CD8-positive, alpha-beta memory T cell (primary cell): ENCODE measurements at places on chromosomes 12 and 14.

- DNase-seq = peak; percentile 15
Observed at GRCh38 chr14:100271247-100271939, 32.4 kb downstream of the YY1 start.

DNA sequence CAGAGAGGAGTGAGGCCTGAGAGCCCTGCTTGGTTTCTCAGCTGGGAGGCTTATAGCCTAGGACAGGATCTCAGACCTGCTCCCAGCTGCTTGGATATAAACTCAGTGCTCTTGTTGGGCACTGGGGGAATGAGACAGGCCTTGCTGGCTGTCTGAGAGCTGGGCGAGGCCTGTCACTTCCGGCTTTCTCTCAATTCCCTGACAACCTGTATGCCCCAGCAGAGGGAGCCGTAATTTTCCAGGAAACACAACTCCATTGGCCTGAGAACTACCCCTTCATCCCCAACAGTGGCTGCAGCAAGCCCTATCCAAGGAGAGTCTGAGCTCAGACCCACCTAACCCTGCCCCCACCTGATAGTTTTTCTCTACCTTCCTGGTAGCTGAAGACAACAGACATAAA, 258.3 kb upstream of the STXBP6 start:
- DNase-seq = no peak

GRCh38 chr12:38431921-38432320, 115.3 kb downstream of the ALG10B start:
- DNase-seq = no peak

GRCh38 chr12:45124485-45125155, 73.7 kb upstream of the DBX2 start:
- DNase-seq = no peak

DNA sequence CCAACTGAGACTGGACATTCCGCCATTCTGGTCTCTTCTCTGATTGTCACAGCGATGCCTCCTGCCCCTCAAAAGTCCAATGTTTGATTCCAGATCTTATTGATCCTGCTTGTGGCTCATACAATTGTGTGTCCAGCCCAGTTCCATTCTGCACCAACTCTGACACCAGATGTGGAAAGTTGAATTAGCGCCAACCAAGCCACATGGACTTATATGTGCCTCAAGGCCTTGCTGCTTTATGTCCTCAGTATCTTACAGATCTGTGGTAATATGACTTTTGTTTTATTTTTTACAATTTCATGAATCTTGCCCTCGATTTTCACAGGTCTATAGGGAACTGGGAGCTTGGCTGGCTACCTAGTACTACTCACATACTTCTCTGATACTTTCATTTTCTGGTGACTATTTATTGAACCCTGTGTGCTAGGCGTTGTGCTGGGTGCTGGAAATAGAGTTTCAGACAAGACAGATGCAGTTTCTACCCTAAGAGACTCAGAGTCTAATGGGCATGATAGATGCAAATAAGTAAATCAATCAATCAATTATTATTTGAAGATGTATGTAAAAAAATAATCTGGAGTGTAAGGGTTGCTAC, 472.0 kb downstream of the TMTC2 start:
- no peak for DNase-seq

DNA sequence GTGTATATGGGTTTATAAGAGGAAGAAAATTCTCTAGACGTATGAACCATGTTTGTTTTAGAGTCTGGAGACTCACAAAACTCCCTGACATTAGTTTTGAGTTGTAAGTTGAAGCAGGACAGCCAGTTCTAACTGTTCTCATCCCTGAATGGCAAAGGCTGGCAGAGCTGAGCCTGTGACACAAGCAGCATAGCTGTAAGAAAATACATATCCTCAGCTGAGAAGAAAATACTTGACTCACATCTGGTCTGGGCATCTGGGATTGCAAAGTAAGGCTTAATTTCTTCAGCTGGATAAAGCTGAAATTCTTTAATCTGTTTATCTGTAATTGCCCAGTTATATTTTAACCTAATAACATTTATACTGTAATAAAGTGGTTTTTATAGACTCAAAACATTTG, 156.3 kb downstream of the PELI2 start:
- no peak for DNase-seq

- no peak for DNase-seq
Observed at GRCh38 chr14:68881396-68881795, 88.5 kb upstream of the ZFP36L1 start.

DNA sequence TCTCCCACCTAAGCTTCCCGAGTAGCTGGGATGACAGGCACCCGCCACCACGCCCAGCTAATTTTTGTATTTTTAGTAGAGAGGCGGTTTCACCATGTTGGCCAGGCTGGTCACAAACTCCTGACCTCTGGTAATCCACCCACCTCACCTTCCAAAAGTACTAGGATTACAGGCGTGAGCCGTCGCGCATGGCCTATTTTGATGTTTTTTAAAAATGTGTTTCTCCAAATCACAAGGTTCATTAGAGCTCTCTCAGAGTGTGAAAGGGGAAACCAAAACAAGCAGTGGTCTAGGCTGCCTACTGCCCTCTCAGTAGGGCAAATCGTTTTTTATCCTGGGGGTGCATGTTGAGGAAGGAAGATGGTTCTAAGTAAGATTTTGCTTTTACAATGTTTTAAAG, 211.5 kb downstream of the PIK3C2G start:
- no peak for DNase-seq

- DNase-seq = no peak
Observed at GRCh38 chr12:29309320-29309902, 71.6 kb downstream of the ERGIC2 start.

- no peak for DNase-seq
Observed at GRCh38 chr14:99476864-99477263, 3.8 kb downstream of the SETD3 start.

DNA sequence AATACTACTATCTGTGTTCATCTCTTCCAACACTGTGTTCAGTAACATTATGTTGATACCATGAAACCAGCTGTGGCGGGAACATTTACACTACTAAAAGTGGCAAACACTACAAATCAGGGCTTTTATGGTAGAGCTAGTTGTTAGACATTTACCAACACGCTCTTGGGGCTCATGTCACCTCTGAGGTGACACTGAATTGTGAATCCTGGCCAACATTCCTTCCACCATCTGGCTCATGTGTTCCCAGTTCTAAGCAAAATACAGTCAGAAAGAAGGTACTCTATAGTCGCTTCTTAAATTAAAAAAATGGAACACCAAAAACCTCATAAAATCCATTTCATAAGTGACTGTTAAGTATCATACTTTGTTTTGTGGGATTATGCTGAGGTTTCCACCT, 436.6 kb downstream of the FUT8 start:
- no peak for DNase-seq

- DNase-seq = no peak
Observed at GRCh38 chr14:23933108-23933741, 20.3 kb upstream of the DHRS4 start.

- no peak for DNase-seq
Observed at GRCh38 chr14:75077794-75078193, 8.4 kb downstream of the ZC2HC1C start.

DNA sequence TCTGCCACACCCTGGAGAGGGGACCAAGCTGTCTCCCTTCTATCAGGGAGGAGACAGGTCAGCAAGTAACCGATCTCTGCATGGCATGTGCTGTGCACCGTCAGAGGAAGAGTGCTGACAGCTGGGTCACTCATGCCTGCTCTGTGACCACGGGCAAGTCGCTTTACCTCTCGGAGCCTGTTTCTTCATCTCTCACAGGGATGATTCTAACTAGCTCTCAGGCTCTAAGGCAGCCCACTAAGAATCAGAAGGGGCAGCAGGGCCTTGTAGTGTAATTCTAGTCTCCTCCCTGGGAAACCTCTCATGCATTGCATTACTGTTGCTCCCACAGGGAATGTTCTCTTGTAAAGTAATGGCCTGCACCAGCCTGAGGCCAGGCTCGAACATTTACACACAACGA, 11.9 kb downstream of the CD9 start:
- DNase-seq = no peak

GRCh38 chr14:103463851-103464250, 58.8 kb downstream of the CKB start:
- DNase-seq = no peak

DNA sequence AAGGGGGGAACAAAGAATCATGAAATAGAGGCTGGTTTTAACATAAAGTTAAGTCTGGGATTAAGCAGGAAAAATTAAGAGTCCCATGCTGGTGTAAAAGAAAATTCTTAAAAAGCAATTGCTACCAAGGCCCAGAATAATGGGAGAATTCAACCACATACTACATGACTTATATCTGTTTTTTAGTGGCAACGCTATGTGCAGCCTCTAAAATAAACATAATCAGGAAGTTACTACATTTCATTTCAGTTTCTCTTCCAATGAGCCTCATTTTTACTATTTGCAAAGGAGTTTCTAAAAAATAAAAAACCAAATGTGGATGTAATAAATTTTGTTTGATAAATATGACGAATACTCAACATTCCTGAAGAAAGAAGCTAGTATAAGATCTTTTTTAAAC, 58.1 kb downstream of the CPNE8 start:
- no peak for DNase-seq

- DNase-seq = no peak
Observed at GRCh38 chr12:58225203-58225877, 284.0 kb downstream of the ATP23 start.

DNA sequence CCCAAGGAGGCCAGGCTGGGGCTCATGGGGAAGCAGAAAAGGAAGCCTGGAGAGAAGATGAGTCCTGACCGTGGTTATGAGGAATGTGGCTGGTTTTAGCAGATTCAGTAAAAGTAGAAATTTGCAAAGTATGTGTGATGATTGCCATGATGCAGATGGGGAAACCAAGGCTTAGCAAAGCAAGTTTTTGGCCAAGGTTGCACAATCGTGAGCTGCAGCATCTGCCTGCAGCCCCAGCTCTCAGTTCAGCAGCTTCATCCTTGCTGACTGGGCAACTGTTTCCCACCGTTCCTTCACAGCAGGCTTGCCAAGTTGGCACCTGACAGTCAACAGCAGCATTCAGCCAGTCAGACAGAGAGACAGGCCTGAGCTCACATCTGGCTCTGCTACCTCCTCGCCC, 656.7 kb downstream of the MED13L start:
- DNase-seq = no peak

- no peak for DNase-seq
Observed at GRCh38 chr14:92430686-92431085, 82.9 kb upstream of the RIN3 start.

GRCh38 chr12:6851153-6851920, at the start of gene CDCA3:
CDCA3 (minus strand) TSS chr12:6851286; CDS start chr12:6850952, 334 bp downstream.
- DNase-seq = peak; percentile 85

DNA sequence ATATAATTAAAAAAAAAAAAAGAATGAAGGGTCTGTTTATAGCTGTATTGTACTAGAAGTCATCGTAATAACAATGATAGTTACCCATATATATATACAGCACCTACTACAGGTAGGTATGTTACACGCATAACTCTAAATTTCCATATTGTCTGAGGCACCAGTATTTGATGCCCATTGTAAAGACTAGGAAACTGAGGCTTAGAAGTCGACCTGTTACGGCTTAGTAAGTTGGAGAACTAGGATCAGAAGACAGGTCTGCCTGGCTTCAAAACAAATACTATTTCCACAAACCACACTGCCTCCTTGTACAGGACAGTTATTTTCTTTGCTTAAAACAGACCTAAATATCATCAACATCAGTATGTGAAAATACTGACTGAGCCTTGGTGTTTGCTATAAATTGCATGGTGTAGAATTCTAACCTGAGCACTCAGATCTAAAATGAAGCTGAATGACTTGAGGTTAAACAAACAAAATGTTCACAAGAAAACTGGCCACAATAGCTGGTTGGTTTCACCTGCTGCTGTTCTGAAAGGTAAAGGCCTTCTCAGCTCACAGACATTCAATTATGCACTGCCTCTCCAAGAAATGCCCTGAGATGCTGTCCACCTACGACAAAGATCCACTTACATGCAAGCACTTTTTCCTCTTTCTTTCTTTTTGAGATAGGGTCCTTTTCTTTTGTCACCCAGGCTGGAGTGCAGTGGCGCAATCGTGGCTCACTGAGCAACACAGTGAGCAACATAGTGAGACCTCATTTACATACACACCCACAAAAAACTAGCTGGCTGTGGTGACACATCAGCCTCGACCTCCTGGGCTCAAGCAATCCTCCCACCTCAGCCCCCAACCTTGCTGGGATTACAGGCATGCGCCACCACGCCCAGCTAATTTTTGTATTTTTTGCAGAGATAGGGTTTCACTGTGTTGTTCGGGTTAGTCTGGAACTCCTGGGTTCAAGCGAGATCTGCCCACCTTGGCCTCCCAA, 35.7 kb downstream of the SSH1 start:
- peak; percentile 16 for DNase-seq

DNA sequence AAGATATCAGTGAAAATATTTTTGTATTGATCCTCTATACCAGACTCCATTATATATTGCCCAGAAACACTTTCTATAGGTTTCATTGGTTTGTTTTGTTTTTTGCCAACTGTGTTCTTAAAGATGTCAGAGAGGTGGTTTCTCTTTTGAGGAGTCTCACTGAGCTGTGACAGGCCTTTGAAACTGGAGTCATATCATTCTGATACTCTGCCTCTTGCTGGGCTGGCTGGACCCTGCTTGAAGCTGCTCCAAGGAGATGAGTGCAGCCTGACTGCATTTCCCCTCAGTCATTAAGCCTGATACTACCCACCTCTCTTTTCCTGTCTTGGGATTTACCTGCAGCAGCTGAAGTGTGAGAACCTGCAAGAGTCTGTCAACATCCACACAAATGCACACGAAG, 16.4 kb upstream of the TAS2R30 start:
- DNase-seq = no peak
